ENCODE measurements at places on chromosomes 13 and 19.

DNA sequence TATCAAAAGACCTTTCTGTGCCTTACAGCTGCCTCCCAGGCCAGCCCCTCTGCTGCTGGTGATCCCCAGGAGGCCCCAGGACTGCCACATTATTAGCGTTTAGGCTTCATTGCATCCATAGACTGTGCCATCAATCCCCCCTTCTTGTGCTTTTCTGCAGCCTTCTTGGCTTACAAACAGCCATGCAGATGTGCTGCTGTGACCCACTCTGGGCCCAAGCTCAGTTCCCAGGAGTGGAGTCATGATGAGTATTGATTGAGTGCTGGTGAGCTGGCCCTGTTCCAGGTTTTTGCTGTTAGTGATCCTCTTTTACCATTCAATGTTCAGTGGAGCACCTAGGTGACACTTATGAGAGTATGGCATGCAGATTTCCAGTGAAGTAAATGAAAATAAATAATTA is 59.9 kb upstream of the SLAIN1 start:
- no peak for DNase-seq

- DNase-seq: no peak
These were observed 1.3 kb downstream of the ZNF780A start for GRCh38 chr19:40089462-40089861.

- DNase-seq: no peak
These were observed 6.8 kb downstream of the GPC5 start for GRCh38 chr13:91405240-91405639.

DNA sequence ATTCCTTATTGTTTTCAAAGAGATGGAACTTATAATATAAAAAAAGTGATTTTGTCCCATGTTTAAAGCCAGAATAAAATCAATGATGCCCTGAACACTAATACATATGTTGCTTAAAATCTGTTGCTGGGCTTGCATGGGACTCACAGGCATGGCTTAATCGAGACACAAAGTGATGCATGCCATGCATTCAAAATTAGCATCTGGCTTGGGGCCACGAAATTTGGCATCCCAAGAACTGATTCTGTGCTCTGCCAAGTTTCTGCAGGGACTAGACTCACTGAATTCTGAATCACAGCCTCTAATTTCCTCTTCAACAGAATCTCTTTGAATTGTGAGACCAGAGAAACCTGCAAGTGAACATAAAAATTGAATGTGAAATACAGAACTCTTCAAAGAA is 109.2 kb downstream of the PCDH17 start:
- no peak for DNase-seq

GRCh38 chr13:45120967-45121831 is 889 bp downstream of the GTF2F2 start:
- peak; percentile 29 for DNase-seq

DNA sequence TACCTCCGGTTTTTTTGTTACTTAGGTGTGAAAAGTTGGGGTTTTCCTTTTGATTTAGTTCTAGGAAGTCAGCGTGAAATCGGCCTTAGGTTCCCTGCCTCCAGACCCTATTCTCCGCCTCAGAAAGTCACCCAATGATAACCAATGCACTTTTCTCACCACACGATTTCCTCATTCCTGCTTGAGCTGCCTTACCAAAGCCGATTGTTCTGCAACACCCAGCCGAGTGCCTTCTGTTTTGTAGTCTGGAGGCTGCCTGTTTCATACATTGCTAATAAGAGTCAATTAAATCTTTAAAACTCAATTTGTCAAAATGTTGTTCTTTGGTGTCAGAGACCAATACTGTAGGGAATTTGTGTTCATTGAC is 39.7 kb downstream of the GJA3 start:
- no peak for DNase-seq

DNA sequence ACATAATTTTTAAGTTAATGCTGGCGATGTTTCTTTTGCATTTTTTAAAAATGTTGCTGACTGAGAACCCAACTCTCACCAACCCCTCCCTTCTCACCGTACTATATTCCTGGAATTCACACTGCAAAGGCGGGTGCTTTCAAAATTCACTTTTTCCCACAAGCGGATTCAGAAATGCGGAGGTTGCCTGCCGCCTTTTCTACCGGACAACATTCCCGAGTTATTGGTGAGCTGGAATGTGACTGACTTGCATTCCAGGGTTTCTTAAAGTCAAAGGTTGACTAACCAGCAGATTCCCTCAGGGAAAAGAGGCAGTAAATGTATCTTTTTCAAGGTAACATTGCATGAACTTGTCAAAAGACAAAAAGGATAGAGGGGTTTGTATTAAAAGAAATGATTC is 113.3 kb downstream of the RAB20 start:
- DNase-seq: no peak

DNA sequence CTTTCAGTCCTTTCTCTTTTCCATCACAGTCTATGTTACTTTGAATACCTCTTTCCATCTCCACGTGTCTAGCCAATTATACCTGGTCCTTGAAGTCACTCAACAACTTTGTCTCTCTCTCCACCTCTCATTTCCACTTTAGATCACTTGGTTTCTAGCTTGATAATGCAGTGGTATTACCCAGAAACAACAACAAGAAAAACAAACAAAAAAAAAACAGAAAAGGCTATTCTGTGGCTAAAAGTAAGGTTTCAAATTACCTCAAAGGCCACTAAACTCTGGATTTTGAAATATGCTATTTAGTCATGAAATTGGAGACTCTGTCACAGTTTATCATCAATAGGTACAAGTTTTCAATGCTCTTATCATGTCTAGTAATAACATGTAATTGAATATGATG is 184.8 kb downstream of the PCDH9 start:
- DNase-seq: no peak

DNA sequence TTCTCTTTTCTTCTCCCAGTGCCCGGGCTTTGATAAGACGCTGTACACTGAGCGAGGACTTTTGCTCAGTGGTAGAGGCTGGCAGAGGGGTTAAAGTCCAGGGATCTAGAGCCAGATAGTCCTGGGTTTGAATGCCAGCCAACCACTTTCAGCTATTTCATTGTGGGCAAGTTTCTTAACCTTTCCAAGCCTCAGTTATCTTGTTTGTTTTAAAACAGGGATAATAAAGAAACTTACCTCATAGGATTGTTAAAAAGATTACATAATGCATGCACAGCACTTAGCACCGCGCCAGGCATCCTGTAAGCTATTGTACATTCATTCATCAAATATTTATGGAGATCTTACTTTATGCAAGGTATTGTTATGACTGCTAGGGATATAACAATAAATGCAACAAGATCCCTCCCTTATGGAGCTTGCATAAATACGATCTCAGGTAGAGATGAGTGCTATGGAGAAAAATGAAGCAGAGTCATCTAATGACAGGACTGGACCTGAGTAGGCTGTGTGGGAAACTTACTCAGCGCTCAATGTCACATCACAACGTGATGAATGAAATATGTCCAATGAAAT is 70.8 kb downstream of the LNX2 start:
- no peak for DNase-seq
